ENCODE measurements at places on chromosomes 5 and 9.

GRCh38 chr9:532707-533106 is 308.8 kb upstream of the DMRT1 start:
- DNase-seq: no peak

DNA sequence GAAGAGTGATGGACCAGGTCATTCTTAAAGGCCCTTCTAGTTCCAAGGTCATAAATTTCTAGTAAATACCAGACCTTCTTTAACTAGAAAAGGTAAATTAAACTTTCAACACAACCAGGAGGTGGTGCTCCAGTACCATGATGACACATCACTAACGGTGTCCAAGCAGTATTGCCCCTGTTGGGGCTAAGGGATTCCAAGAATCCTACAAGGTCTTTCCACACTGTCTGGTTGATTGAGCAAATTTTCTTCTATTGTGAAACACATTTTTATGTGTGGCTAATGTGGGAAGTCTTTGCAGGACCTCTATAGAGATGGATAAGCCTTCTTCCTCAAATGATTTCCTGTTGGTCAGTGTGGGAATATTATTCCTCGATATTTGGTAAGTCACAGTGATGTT is 459.6 kb upstream of the PAPPA start:
- no peak for DNase-seq

- no peak for DNase-seq
These were observed 15.9 kb upstream of the GPX3 start for GRCh38 chr5:151004499-151004898.

- DNase-seq: no peak
These were observed 96.8 kb downstream of the OR2K2 start for GRCh38 chr9:111232997-111233790.

- DNase-seq: no peak
These were observed 63.6 kb downstream of the INIP start for GRCh38 chr9:112654282-112654681.

- DNase-seq: no peak
These were observed 650.8 kb downstream of the IRX1 start for GRCh38 chr5:4246447-4246846.

- peak; percentile 35 for DNase-seq
These were observed 156.1 kb upstream of the DAB2 start for GRCh38 chr5:39580702-39581453.

GRCh38 chr5:10289991-10290390 is 17.7 kb downstream of the CMBL start:
- no peak for DNase-seq

DNA sequence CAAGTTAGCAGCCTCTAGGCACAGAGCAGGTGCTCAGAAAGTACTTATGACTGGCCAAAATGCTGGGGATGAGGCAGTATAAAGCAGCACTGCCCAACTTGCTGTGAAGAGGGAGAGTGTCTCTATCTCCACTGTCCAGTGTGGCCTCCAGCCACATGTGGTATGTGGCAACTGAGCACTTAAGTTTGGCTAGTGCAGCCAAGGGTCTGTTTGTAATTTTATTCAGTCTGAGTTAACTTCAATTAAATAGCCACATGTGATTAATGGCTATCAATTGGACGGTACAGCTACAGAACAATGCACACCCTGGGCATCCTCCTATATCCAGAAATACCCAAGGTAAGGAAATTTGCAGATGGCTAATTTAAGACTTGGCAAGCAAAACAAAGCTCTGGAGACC is 26.9 kb downstream of the ROR2 start:
- no peak for DNase-seq

DNA sequence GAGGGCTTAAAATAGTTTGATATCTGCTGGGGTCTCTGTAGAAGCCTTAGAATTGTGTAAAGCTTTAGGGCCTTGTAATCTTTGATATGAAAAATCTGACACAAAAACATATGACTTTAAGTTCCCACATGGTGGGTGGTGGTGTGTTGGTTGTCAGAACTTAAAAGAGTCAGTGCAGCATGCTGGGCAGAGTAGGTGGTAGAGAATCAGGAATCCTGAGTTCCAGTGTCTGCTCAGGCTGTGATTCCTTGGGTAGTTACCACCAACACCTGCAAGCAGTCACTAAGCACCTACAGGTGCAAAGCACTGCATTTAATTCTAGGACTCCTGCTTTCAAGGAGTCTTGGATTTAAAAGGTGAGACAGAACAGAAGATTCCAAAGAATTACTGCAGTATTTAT is 144.6 kb downstream of the ACER2 start:
- DNase-seq: no peak

GRCh38 chr9:127417131-127418036 is 6.8 kb upstream of the ZNF79 start:
- DNase-seq: no peak

DNA sequence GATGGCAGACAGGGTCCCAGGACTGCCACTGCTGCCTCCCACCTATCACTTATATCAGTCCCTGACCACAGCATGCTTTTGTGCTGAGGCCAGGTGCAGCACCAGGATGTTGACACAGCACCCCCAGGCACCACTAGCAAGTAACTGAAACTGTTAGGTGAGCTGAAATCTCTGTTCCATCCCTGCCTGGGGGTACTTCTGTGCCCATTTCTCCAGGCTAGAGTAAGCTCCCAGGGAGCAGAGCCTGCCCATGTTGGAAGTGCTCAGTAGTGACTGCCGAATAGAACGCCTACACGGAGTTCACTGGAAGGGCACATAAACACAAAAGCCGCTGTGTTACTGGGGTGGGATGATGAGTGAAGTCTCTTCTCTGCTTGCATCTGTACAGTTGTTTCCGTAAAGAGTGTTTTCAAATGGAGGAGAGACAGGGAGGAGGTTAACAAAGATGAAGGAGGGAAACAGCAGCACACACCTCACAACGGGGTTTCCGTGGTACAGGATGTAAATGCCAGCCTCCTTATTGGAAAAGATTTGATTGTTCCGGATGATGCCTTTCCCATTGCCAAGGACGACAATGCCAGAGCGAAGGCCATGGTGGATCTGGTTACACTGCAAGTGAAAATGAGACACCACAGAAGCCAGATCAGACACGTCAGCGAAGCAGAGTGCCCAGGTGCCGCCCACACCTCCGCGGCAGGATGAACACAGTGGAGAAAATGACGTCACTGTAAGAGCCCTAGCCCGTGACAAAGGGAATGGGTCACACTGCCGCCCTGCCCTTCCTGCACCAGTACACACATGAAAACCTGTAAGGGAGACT is 43.1 kb downstream of the POLR1E start:
- no peak for DNase-seq

- DNase-seq: no peak
These were observed 28.3 kb downstream of the TLR4 start for GRCh38 chr9:117732494-117732893.

GRCh38 chr5:72255237-72255636 is 64.8 kb downstream of the MRPS27 start:
- DNase-seq: no peak

DNA sequence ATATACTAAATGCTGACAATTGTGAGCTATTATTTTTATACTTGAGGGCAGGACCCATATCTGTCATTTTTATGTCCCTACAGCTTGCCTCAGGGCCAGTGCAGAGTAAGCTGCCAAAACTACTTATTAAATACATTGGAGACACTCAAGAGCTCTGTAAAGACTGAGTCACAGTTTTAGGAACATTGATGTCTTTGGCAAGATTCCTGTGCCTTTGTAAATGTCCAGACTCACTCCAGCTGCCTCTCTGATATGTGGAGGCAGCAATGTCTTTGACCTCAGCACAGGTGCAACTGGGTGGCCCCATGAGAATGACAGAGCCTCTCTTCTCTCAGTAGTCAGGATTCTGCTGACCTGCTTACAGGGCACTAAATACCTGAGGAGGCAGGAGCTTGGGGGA is 363.2 kb downstream of the OSTF1 start:
- no peak for DNase-seq

DNA sequence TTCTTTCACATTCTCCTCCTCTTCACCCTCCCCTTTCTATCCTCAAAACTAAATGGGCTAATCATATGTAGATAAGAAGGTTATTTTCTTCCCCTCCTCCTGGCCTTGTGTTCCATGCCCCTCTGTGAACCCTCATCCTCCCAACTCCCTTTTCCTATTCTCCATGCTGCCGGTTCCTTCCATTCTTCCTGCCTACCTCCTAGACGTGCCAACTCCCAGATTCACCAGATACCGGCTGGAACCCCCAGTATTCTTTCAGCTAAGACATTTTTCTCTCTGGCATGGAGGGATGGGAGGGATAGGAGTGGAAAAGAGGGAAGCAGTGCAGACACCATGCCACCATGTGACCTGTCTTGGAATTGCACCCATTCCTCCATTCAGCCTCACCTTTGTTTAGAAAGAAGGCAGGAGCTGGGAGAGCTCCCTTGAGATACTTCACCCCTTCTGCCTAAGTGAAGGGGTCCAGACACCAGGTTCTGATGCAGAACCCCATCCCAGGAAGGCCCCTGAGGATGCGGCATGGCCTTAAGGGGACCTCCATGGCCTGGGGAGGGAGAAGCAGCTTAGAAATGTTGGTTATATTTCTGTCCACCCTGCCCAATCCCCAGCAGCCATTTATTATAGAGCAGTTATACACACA is 4.8 kb downstream of the DNAJB5 start:
- DNase-seq: no peak

DNA sequence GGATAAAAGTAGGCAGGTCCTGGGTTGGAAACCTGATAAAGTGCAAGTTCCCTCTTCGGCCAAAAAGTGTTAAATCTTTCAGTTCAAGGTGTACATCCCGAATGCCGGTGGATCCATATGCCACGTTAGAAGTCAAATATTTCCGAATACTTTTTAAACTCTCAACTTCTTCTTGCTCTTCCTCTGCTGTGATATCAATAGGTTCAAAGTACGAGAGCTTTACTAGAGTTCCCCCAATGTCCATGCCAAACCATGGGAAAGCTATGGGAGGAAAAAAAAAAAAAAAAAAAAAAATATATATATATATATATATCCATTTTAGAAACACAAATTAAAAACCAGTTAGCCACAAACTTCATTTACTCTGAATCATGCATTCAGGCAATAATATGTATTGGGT is 10.4 kb downstream of the PANK3 start:
- no peak for DNase-seq

- DNase-seq: no peak
These were observed 128.6 kb upstream of the GRHPR start for GRCh38 chr9:37293664-37294524.

- peak; percentile 21 for DNase-seq
These were observed 255.4 kb upstream of the NFIL3 start for GRCh38 chr9:91678807-91679580.

DNA sequence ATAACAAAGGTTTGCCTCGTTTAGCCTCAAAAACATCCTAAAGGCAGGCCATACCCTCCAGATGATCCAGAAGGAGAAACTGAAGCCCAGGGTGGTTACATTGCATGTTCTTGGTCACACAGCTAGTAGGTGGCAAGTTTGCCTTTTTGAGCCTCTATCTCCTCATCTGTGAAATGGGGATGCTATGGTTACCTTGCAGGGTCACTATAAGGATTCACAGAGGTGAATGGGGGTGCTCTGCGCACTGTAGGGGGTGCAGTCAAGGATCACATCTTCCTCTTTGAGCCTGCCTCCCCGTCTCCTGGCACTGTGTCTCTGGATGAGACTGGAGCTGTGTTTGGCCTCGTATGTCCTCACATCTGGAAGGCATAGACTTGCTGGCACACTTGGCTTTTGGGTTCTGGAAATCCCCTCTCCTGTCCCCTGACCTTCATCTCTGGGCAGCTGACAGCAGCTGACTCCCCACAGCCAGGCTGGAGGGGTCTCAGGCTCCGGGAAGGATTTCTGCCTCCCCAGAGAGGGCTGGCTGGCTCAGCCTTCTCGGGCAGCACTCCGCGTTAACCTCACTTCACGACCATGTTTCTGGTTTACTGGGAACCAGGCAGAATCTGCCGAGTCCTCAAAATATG is 167.7 kb downstream of the RGS3 start:
- DNase-seq: no peak

DNA sequence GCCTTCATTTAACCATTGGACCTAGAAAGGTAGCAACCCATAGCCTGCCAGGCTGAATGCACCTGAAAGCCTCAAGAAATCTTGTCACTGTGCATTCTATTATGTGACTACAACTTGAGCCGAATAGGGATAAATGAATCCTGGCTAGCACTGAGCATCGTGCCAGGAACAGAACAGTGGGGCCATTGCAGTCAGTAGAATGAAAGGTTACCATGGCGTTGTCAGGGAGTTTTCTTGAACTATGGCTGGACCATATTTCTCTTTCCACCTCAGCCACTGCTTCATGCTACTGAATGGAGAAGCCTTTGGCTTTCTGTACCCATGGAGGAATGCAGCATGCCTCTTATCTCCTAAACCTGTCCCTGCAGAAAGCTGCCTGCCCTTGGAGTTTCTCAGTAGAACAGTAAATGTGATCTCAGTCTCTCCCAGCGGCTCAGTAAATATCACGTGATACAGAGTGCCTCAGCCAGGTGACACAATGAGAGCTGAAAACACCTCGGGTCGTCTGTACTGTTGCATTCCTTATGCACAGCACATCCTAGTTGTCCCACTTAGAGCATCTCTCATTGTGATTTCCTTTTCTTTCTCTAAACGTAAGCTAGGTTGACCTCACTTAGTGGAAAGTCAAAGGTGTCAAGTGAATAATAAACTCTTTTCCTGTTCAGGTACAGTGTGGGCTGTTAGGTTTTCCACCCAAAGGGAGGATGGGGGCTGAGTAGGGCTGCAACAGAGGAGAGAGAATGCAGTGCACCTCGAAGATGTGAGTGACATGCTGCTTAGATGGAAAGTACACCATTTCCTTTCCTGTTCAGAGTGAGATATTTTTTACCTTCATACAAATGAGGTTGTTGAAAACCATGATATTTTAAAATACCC is 115.3 kb downstream of the MACIR start:
- no peak for DNase-seq

- DNase-seq: peak; percentile 56
These were observed 192.9 kb downstream of the PIK3R1 start for GRCh38 chr5:68408345-68408871.

DNA sequence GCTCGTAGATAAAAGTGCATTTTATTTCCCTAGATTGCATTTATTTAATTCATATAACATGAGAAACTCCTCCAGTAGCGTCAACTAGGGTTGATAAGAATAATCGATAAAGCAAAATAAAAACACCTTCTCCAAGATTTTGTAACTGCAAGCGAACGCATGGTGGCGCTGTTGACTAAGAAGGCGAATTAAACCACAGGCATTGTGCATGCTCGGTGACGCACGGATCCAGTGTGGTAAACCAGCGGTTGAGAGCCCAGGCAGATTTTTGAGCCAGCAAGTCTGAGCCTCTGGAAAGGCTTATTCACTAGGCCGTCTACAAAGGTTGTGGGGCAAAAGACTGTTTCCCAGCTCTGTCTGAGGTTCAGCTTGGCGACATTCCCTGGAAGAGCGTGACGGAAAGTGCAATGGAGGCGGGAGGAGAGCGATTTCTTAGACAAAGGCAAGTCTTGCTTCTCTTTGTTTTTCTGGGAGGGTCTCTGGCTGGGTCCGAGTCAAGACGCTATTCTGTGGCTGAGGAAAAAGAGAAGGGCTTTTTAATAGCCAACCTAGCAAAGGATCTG is at the start of gene PCDHB3:
Gene PCDHB3 (plus strand): TSS at position 231 of the 563 bp plus-strand sequence. CDS start 177 bp downstream, at position 408.
- DNase-seq: no peak

DNA sequence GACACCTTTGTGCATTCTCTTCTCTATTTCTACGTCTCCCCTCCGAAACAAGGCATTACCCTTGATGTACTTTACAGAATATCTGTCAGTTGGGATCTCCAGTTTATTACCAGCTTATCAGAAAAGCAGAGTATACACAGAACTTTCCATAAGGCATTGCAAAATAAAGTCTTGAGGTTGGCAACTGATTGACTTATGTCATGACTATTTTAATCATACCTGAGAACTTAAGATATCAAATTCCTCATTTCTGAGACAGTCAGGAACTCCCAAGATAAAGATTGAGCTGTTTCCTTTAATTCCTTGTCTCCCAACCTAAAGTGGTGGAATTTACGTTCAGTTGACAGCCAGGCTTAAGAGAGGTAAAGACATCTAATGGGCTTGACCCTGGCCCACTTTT is 110.9 kb downstream of the MEF2C start:
- DNase-seq: no peak

Measured in CD14-positive monocyte (primary cell).